NT2/D1 (cell line): ENCODE measurements at places on chromosomes 2 and 18.

- peak; percentile 36 for DNase-seq
Measured at GRCh38 chr2:175057078-175057685, 52.0 kb upstream of the CHN1 start.

- no peak for DNase-seq
Measured at GRCh38 chr2:27134781-27135477, 493 bp upstream of the PREB start.

DNA sequence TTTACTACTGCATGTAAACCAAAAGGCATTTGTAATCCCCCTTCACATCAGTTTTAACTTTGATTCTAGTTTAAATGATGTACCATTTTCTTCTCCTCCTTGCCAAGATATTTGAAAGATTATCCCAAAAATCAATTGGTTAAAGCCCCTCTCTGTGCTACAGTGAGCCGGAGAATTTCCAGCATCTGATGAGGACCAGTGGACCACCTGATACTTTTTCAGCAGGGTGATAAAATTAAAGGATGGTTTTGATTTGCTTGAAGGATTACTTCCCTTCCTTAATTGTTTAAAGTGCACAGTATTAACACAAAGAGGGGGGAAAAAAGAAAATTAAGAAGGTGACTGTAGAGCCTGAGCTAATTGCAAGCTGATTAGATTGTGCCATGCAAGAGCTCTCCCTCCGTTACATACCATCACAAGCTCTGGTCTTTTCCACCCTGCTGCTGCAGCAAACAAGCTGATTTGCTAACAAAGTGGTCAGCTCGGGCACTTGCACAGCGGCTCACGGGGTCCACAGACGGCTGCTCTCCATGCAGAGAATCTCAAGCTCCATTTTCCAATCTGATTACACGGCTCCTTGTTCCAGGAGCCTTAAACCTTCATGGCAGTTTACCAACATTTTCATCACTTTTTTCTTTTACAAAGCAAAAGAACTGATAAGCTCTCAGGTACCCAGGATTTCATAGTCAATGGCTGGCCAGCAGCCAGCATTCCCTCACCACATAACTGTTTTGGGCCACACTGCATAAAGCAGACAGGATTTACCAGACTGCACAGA is 22.1 kb downstream of the FIGN start:
- DNase-seq: no peak

DNA sequence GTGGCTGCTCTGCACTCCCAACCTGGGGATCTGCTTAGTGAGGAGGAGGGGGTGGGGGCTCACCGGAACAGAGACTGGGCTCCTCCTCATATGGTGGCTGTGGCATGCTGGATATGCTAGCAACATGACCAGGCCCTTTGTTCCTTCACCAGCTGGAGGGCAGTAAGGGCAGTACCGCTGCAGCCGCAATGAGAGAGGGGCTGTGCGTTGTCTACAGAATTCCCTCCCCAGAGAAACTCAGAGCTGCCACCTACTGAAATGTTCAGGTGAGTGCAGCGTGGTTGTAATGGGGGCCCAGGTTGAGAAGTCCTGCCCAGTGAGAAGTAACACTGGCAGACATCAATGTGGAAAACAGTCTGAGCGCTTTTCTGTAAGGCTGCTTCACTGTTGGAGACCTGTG is 1211.9 kb upstream of the NXPH2 start:
- peak; percentile 13 for DNase-seq
